Cardiac fibroblast (primary cell): ENCODE measurements at places on chromosomes 12 and 14.
A peak's percentile ranks its signal among the peaks of the same experiment; 100 is the strongest.

- peak; percentile 89 for DNase-seq
Measured at GRCh38 chr14:99415496-99416281, 65.0 kb downstream of the SETD3 start.

DNA sequence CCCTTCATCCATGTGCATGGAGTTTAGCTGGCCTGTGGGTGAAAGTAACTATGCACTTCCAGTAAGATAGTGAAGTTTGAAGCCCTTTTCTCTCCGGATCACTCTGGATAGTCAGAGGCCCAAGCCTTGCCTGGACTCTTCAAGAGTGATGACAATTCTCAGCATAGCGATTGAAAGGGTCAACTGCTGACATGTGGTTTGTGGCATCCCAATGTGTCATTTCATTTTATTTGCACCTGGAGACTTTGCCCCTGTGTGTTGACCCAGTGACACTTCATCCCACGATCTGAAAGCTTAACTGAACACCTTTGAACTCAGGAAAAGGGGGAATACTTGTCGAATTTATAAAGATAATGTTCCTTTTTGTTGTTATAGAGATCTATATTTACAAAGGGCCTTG, 711.9 kb upstream of the TMEM132C start:
- DNase-seq: no peak

DNA sequence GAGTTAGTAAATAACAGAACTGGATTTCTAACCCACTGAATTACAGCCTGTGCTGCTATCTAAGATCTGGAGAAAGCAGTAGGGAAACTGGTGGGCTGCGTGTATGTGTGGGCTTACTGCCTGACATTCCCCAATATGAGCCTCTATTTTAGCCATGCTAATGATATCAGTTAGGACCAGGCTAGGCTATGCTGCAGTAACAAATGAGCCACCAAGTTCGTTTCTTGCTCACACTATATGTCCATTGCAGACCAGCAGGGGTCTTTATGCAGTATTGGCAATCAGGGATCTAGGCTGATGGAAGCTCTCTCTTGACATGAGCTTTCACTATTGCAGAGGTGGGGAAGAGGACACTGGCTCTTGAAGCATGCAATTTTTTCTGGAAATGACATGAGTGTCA, 40.4 kb downstream of the FOS start:
- no peak for DNase-seq

GRCh38 chr12:114817571-114818425, 133.8 kb upstream of the TBX3 start:
- no peak for DNase-seq

GRCh38 chr14:64213086-64213485, 81.1 kb downstream of the ESR2 start:
- no peak for DNase-seq

DNA sequence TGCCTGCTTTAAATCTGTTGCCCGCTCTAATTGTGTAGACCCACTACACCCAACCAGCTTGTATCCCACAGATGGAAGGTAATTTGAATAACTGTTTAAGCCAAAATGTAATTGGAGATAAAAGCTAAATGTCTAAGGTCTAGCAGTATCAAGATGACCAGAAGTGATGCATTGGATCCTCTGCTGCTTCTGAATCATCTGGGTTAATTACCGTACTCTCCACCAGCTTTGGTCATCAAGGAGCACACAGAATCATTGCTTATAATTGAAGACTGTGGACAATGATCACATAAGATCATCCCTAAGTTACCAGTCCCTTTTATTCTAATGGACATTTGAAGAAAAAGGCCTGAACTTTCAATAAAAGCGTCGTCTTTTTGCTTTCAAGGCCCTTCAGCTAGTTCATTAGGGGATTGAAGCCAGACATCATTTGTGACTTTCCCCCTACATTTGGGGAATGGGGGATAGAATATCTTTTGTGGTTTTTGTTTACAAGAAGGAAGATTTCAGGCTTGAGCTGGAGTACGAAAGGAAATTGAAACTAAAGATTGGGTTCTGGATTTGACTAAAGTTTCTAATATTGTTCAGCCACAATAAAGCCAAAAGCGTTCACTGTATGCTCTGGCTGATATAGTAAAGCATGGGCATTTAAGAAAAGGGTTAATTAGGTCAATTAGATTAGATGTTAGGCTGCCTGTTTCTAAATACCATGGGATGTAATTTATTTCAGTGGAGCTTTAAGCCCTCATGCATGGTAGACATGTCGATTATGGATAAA, 123.2 kb downstream of the CHST11 start:
- no peak for DNase-seq

GRCh38 chr12:30936036-30936435, 9.5 kb downstream of the TSPAN11 start:
- no peak for DNase-seq
